ENCODE measurements at places on chromosomes 16 and 17.
A peak's percentile ranks its signal among the peaks of the same experiment; 100 is the strongest.

DNA sequence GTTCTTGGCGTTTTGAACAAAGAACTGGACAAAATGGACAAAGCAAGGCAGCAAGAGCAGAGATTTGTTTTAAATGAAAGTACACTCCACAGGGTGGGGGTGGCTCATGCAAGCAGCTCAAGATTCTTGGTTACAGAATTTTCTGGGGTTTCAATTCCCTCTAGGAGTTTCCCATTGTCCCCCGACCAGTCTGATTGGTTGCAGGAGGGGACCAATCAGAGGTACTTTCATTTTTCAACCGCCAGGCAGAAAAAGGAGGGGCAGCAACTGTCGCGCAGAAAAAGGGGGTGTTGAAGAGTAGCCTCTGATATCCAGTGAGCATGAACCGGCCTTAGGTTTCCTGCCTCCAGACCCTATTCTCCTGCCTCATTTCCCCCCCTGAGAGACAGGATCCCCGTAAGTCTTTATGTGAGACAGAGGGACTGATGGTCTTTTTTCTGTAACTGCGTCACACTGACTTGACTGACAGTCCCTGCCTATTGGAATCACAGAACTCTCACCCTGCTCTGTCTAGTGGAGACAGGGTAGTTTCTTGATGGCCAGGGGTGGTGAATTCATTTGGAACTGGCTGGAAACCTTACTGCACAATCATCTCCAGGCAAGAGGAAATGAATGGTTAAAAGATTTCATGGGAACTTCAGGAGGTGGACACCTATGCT is 59.4 kb upstream of the ALOX12 start:
- DNase-seq: no peak

DNA sequence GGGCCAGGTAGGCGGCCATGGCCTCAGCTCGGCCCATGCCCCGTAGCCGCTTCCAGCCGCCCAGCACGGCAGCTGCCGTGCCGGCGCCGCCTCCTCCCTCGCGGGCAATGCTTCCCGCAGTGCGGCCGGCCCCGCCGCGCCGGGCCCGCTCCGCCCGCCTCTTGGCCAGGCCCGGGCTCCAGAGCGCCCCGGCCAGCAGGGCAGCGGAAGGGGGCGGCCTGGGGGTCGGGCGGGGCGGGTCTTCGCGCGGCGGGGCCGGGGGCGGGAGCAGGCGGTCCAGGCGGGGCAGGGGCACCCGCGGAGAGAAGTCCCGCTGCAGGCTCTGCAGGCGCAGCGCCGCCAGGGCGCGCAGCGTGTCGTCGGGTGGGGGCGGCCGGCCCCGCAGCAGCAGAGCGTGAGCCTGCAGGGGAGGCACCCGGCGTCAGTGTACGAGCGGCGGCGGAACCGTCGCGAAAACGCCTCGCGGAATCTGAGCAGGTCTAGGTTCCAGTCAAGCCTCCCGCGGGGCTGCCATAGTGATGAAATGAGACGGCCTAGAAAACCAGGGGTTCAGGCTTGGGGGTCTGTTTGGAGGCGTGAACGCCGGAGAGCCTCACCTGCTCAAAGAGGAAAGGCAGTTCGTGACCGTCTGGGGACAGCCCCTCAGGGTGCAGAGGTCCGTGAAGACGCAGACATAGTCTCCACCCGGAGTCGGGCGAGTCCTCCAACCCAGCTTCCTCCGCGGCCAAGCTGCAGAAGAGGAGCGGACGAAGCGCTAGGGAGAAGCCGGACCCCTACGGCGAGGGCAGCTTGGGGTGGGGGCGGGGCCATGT is 6.6 kb downstream of the PLEKHH3 start:
- no peak for DNase-seq

DNA sequence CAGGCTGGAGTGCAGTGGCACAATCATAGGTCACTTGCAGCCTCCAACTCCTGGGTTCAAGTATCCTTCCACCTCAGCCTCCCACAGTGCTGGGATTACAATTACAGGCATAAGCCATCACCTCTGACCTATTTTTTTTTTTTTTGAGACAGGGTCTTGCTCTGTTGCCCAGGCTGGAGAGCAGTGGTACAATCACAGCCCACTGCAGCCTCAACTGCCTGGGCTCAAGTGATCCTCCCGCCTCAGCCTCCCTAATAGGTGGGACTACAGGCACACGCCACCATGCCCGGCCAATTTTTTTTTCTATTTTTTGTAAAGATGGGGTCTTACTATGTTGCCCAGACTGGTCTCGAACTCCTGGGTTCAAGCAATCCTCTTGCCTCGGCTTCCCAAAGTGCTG is 5.6 kb upstream of the GGA2 start:
- no peak for DNase-seq

GRCh38 chr17:55427587-55427882 is 5.9 kb upstream of the MMD start:
- DNase-seq: no peak

DNA sequence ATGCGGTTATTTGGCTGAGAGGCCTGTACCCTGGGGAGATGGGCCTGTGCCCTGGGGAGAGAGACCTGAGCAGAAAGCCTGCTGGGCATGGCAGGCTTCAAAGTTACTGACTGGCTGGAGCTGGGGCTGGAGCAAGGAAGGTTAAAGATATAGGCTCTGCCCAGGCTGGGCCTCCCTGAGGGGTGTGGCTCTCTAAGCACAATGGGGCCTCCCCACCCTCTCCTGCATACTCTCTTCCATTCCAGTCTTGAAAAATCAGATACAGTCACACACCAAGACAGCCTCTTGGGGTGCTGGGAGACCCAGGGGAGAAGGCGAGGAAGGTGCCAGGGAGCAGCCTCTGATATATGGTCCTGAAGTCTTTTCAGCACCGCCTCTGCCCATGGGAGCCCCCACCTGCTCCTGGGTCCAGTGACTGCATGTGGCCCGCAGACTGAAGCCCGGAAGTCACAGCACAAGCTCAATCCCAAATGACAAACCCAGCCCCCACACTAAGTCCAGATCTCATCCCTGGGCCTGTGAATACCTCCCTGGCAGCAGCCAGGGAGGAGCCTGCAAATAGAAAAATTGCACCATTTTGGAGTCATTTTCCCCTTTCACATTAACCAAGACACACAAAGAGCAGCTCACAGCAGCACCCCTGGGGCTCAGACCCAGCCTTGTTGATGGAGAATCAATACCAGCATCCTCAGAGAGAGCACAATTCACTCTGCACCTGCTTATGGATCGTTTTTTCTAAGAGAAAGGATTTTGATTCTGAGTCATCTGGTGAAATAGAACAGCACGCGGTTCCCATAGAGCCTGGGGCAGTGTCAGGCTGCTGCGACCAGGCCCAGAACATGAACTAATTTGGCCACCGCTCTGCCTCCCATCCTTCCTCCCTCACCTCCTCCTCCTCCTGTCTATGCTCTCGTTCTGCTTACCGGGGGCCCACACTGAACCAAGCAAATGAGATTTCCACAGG is 25.6 kb upstream of the CACNG1 start:
- DNase-seq: no peak

DNA sequence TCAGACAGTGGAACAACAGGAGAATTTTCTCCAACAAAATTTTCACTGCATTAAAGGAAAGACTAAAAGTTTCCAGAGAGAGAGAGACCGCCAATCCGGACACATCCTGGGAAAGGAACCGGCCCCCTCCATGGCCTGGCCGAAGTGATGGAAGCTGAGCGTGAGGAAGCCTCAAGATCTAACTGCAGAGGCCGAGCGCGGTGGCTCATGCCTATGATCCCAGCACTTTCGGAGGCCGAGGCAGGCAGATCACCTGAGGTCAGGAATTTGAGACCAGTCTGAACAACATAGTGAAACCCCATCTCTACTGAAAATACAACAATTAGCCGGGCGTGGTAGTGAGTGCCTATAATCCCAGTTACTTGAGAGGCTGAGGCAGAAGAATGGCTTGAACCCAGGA is 3.9 kb downstream of the CTRB2 start:
- no peak for DNase-seq

- no peak for DNase-seq
Observed at GRCh38 chr17:45276031-45276430, 14.1 kb upstream of the SPATA32 start.

GRCh38 chr17:76092526-76093413 is 10.8 kb downstream of the EXOC7 start:
- DNase-seq: no peak

DNA sequence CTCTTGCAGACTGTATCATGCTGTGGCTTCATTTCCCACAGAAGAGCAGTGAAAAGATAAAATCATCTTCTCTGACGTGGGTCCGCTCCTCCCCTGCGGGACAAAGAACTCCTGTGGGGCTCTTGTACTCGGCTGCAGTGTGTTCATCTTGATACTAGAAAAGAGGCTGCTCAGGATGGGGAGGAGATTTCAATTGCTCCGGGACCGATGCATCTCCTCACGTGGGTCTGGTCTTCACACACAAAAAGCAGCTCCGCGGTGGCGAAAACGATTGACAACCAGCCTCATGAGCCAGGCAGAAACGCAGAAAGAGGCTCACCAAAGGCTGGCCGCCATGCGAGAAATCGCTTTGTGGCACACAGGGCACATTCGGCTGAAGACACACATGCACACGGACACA is 14.4 kb upstream of the KCNJ18 start:
- no peak for DNase-seq

DNA sequence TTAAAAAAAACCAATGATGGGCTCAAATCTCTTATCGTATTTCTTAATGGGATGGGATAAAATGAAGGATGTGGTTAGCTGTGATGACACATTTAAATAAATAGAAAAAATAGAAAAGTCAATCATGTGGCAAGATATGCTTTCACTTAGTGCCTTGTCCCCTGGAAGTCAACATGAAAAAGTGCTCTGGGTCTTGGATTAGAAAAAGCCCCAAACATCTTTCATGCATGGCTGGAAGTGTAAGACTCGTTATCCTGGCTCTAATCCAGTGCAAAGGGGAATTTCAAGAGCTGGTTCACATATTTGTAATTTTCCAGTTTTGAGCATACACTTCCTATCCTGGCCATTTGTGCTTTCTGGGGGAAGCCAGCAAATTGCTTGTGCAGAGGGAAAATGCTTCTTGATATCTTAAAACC is 160.9 kb downstream of the MAP2K6 start:
- no peak for DNase-seq

GRCh38 chr17:1267471-1267943 is 2.7 kb upstream of the BHLHA9 start:
- no peak for DNase-seq

DNA sequence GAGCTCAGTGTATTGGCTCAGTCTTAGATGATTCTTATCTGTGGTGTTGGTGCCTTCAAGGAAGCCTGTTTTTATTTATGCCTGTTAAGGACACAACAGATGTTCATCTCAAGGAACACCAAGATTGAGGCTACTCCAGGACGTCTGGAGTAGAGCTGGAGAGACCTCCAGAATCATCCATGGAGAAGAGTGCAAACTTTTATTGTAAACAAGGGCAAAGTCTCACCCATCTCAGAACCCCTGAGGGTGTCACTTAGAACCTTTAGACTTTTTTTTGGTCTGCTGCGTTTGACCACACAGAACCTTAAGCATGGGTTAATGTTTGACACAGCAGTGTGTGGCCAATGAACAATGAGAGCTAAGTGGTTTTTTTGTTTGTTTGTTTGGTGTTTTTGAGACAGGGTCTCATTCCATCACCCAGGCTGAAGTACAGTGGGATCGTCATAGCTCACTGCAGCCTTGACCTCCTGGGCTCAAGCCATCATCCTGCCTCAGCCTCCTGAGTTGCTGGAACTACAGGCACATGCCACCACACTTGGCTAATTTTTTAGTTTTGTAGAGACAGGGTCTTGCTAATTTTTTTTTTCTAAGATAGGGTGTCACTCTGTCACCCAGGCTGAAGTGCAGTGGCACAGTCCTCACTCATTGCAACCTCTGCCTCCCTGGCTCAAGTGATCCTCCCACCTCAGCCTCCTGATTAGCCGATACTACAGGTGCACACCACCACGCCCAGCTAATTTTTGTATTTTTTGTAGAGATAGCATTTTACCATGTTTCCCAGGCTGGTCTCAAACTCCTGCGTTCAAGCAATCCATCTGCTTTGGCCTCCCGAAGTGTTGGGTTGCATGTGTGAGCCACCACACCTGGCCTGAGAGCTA is 16.3 kb downstream of the SLC47A1 start:
- DNase-seq: no peak

DNA sequence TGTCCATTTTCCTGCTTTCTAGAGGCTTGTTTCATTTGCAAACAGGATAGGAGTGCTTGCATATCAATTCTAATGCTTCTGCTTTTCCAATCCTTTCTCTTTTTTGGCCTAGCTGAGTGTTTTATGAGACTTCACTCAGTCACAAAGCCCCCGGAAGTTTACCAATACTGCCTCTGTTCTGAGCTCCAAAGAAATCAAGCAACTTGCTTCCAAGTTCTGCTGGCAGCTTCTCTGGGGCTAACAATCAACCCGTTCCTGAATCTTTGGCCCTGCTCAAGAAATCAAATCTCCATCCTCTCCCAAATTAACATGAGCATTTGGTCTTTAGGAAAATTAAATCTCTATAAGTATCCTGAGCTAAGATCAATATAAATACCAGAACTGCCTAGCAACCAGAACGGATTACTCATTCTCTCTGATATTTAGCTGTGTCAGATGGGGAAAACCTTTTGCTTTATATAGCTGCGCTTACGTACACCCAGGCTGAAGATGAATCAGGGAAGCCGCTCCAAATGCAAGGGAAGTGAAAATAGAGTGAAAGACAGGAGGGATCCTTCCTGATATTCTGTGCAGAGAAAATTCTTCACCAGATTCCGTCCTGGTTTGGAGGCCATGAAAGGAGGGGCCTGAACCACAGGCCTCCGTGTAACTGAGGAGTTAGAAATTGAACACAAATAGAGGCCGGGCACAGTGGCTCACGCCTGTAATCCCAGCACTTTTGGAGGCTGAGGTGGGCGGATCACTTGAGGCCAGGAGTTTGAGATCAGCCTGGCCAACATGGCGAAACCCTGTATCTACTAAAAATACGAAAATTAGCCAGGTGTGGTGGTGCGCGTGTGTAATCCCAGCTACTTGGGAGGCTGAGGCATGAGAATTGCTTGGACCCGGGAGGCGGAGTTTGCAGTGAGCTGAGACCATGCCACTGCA is 23.3 kb upstream of the GRB2 start:
- DNase-seq: peak; percentile 60

GRCh38 chr17:48037838-48038323 is 284 bp upstream of the COPZ2 start:
- DNase-seq: no peak

DNA sequence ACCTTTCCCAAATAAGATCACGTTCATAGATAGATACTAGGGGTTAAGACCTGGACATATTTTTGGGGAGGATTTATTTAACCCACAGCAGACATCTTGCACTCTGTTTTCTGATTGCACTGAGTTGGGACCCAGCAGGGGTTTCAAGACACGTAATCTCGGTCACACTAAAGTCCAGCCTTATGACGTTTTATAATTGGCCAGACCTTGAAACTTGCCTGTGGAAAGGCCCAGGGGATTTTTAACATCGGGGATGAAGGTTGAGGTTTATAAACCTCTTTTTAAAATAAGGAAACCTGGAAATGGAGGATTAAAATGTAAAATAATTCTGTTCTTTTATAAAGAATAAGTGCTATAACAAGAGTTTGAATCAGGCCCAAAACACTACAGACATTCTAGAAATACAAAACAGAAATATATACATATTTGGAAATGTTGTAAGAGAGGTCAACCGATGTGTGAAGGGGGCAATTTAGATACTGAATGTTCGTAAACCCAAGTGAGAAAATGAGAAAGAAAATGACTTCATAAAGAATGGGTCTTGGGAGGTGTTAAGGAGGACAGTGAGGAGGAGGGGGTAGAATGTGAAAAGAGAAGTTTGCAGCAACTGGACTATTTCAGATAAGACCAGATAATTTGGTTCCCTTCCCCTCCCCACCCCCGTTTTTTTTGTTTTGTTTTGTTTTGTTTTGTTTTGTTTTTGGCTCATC is 61.1 kb upstream of the NOL11 start:
- no peak for DNase-seq

Data from mammary epithelial cell (primary cell).